NCI-H345 (cell line): ENCODE measurements at places on chromosomes 16 and 17.
A peak's percentile ranks its signal among the peaks of the same experiment; 100 is the strongest.

- DNase-seq, result peak; percentile 51
Observed at GRCh38 chr17:39573447-39574298, 34.0 kb downstream of the NEUROD2 start.

GRCh38 chr17:56891751-56892150, 22.1 kb downstream of the TRIM25 start:
- no peak for DNase-seq

DNA sequence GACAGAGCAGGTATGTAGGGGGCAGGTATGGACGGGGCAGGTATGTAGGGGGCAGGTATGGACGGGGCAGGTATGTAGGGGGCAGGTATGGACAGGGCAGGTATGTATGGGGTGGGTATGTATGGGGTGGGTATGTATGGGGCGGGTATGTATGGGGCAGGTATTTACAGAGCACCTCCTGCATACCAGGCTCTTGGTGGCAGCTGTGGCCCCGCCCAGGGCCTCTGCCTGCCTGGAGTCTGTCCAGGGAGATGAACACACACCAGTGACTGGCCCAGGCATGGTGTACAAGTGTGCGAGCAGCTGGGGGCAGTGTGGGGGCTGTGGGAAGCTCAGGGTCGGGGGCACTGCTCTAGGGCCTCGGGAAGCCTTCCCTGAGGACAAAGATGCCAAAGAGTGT, 4.4 kb downstream of the RPL3L start:
- DNase-seq, result no peak

GRCh38 chr16:17657045-17657444, 186.3 kb upstream of the XYLT1 start:
- DNase-seq, result no peak

GRCh38 chr17:50258647-50259476, 15.4 kb upstream of the TMEM92 start:
- no peak for DNase-seq

DNA sequence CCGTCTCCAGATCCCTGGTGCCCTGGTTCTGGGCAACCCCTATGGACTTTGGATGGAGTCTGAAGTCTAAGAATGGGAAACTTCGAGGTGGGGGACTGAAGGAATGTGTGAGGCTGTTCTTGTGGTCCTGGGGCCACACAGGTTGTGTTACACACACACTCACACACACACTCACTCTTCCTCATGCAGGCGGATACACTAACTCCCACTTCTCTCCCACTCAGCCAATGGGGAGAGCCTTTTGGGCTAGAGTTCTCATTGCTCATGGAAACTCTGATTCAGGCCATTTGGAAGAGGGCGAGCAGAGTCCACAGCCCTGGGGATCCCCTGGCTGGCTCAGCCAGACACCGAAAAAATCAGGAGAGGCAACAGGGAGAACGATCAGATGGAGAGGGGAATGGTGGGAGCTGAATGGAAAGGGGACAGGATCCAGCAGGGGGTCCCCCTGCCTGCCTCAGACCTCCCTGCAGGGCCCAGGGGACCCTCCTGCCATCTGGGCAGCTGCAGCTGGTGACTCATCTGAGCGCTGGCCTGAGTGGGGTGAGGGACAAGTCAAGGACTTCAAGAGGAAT, 9.1 kb downstream of the IGFBP4 start:
- no peak for DNase-seq

GRCh38 chr17:5921512-5922282, 148.5 kb upstream of the WSCD1 start:
- DNase-seq, result no peak

DNA sequence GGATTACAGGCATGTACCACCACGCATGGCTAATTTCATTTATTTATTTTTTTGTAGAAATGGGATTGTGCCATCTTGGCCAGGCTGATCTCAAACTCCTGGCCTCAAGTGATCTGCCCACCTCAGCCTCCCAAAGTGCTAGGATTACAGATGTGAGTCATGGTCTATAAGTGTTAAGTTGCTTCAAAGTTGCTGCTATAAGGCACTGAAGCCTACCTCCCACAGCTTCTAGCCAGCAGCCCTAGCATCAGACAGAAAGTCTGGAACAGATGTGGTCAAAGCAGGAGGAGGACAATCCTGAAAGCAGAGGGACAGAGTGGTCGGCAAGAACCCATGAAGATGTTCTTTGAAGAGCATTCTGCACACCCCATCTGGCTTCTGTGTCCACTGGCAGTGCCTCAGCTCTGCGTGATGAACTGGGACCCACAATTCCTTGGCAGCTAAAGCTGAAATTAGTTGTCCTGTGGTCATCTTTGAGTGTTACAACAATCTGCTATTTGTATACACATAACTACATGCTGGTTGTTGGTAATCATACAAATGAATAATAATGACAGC, 11.2 kb downstream of the MAP3K14 start:
- no peak for DNase-seq
